CD4-positive, alpha-beta T cell treated with Interleukin-15 for 4 hours (primary cell): ENCODE measurements at places on chromosomes 11 and 22.

- DNase-seq, result no peak
Observed at GRCh38 chr11:1853376-1854131, 670 bp downstream of the LSP1 start.

DNA sequence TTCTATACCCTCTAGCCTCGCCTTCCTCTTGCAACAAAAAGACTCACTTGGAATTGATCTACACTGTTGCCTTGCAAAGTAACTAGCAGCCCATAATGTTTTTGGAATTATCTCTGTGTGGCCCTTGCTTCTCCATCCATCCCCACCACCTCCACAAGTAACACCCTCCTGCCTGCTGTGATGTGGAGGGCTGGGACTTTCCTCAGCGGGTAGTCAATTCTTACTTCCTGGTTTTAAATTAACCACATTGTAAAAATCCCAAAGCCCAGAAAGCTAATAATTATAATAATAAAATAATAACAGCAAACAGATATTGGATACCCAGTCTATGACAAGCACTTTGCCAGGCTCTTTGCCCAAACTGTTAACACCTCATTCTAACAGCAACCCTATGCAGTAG lies 40.8 kb upstream of the GALNT18 start:
- no peak for DNase-seq

- no peak for DNase-seq
Observed at GRCh38 chr22:24834845-24835570, 29.0 kb downstream of the SGSM1 start.

GRCh38 chr11:44005063-44005701 lies 42.6 kb upstream of the ACCSL start:
- DNase-seq, result no peak

DNA sequence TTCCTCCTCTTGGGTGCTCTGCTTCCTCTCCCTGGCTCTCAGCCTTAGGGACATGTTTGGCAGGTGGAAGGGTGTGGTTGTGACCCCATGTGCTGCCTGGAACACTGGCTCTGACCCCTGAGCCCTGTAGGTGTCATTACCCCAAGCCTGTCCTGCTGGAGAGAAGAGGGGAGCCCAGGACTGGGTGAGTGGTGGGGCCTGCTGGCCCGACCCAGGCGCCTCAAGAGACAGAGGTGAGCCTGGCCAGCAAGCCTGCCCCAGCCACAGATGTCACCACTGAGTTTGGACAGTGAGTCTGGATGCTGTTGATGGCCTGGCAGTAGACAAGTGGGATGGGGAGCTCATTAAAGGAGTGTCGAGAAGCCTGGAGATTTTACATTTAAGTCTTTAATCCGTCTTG lies 1112.2 kb downstream of the BRD1 start:
- DNase-seq, result no peak

DNA sequence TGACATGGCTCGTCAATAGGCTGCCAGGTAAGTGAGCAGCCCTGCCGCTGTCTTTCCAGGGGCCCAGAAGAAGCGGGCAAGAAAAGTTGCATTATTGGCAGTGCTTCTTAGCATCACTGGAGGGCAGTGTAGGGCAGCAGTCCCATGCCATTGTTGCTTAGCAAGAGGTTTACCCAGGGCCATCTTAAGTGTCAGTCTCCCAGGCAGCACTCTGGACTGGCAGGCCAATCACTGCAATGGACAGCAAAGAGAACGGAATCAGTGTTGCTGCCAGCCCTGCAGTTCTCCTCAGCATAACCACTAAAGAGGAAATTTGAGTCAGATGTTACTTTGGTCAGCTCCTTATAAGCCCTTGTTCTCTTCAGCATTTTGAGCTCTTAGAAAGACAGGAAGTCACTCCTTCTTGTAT lies 13.4 kb upstream of the GRK2 start:
- no peak for DNase-seq

- DNase-seq, result no peak
Observed at GRCh38 chr11:47991266-47991830, 11.0 kb downstream of the PTPRJ start.

GRCh38 chr11:57144075-57144474 lies 37.7 kb upstream of the LRRC55 start:
- DNase-seq, result no peak

- no peak for DNase-seq
Observed at GRCh38 chr11:48093795-48094642, 113.7 kb downstream of the PTPRJ start.

GRCh38 chr11:9344061-9344680 lies 29.8 kb upstream of the TMEM41B start:
- no peak for DNase-seq

- no peak for DNase-seq
Observed at GRCh38 chr11:11620173-11620920, 1.5 kb downstream of the GALNT18 start.

- no peak for DNase-seq
Observed at GRCh38 chr11:68775951-68776388, 24.6 kb upstream of the TESMIN start.

DNA sequence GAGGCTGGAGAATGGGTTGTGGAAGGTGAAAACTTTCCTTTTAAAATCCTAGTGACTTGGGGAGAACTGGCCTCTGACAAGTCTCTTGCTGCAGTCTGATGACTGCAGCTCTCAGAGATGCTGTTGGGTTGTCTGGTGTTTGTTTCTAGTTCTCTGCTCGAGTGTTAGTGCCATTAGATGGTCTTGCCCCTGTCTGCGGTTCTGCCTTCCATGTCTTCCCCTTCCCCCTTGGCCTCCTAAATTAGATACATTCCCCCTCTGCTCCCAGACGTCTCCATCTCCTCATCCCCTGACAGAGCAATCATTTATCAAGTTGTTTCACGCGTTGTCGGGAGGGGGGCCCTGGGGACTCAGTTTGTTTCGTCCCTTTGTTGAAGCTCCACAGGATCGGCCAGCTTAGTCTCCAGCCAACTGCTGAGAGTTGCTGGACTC lies 67.7 kb downstream of the CECR2 start:
- no peak for DNase-seq

DNA sequence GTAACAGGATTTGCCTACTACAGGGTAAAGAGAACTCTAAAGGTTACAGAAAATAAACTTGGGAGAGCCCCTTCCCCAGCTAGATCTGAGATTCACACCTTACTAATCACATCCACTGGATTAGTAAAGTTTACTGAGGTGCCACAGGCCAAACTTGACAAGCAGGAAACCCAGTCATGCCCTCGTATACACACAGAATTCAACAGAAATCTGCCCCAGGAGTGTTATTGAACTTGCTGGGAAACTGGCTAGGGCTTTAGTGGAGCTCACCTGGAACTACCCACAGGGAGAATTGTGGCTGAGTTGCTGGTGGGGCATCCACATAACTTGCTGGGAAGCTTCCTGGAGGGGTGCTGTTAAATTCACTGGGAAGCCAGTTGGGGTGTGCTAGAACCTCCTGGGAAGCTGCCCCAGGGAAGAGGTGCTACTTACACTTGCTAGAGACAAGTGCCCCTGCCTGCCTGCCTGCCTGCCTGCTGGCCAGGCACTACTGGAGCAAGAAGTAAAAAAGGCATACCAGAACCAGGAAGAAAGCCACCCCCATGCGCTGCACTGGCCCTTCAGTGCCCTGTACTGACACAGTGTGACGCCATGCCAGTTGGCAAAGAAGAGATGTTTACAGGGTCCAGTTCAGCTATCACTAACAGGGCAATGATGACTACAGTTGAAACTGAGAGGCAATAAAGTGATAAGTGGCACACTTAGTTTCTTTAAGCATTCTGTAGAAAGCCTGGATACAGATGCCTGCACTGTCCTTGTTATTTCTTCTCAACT lies 106.5 kb downstream of the ALX4 start:
- DNase-seq, result no peak

DNA sequence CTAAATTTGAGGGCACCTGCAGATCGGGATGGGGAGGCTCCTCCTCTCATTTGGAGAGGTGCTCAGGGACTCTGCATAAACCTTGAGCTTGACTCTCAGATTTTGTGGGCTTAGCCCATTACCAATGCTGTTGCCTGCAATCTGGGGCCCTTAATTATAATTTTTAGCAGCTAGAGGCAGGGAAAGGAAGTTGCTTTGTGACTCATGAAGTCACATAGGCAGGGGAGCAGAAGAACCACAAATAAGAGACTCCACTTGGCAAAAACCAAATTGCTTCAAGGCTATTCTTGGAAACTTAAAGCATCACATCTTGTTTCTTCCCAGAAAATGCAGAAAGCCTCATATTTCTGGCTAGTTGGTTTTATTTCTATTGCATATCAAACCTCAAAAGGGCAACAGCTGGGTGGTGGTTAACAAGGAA lies 46.9 kb downstream of the MICAL2 start:
- peak; percentile 67 for DNase-seq

DNA sequence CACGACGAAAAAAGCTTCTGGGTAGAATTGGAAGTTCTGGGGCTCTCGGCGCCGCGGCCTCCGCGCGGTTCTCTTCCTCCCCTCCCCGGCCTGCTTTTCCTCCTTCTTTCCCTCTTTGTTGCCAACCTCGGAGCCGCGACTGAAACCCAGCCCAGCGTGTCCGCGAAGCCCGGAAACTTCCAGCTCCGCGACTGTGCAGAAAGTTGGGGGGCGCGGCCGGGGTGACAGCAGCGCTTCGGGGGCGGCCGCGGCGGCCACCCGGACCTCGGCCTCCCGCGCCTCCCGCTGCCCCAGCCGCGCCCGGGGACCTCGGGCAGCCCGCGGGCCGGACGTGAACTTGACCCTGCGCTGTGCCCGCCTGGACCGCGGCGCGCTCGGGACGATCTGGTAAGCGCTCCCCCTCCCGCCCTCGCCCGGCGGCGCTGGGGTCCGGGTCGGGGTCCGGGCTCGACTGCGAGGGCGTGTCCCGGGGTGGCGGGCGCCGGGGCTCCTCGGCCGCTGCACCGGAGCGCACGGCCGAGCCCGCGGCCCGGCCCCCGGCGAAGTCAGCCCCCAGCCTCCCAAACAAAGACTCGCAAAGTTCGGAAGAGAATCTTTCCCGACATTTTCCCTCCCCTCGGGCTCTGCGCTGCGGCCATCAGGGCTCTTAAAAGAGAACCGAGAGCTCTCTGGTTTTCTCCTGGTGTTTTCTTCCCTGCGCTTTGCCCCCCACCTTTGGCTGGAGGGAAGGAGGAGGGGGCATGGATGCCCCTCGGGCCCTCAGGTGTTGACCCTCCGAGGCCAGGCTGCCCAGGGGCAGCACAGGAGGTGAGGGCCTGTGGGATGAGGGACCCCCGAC lies 67.9 kb upstream of the WNT7B start:
- no peak for DNase-seq

- DNase-seq, result no peak
Observed at GRCh38 chr11:346529-346928, 22.8 kb upstream of the B4GALNT4 start.

DNA sequence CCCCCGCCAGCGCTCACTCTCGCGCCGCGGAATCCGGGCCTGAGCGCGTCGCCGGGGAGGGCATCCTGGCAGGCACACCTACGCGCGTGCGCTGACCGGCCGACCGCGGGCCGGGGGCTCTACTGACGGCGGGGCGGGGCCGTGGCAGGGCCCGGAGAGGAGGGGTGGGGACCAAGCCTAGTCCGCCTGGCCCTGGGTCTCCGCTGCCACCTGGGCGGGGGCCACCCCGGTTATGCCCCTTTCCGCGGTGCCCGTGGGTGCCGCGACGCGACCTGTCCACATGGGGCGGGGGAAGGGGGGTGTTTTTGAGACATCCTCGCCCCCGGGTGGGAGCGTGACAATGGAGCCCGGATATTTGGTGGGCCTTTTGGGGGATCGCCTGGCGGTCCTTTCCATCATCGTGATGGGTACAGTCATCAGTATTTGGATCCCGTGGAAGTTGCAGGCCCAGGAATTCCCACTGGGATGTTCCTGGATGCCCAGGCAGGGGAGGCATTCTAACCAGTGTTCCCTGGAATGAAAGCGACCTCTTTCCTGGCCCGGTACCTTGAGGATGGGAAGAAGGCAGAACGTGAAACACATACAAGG lies 2.2 kb downstream of the NCAM1 start:
- no peak for DNase-seq

GRCh38 chr11:36211761-36212430 lies 77.3 kb downstream of the COMMD9 start:
- DNase-seq, result no peak

GRCh38 chr11:109853156-109853776 lies 239.9 kb upstream of the ZC3H12C start:
- no peak for DNase-seq

- DNase-seq, result no peak
Observed at GRCh38 chr11:128299132-128299726, 288.1 kb downstream of the ETS1 start.

GRCh38 chr11:102966011-102966410 lies 10.5 kb upstream of the MMP13 start:
- no peak for DNase-seq

DNA sequence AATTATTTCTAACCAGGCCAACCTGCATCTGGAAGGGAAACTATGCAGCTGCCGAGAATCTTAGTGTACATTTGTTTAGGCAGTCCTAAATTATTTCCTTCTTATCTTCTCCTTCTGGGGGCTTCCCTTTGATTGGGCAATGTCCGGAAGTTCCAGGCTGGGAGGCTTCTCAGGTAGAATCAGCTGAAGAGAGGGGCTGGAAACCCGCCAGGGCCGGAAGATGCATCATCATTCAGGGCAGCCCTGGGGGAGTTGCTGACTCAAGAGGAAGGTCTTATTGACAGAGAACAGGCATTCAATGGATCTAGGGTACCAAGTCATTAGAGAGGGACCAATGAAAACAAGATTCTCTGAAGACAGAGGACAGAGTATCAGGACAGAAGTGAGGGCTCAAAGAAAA lies 150.7 kb downstream of the BLID start:
- no peak for DNase-seq

DNA sequence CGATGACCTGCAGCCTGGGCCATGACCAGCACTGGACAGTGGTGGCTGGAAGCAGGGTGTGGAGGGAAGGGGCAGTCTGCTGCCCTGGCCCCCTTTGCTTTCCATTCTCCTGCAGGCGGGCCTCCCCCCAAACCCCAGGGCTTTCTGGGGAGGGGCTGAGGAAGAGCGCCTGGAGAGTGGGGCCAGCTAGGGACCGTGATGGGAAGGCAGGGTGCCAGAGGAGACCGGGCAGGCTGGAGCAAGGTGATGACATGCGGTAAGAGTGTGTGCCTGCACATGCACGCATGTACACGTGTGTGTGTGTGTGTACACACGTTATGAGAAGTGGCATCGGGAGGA lies 7.8 kb downstream of the OAF start:
- DNase-seq, result no peak

DNA sequence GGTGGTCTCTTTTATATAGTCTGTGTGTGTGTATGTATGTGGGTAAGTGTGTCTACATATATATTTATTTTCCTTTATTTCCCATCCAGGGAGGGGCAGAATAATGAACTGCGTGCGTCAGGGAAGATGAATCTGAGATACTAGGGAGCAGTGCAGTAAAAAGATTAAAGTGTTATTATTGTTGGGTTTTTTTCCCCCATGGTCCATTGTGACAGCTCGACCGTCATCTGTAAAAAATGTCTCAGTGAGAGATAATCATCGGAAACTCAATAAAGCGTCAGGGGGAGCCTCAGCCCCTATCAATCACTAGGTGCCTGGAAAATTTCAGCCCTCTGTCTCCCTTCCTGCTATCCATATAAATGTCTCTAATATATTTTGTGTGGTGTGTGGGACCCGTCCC lies 64.6 kb downstream of the CLPB start:
- no peak for DNase-seq

- DNase-seq, result no peak
Observed at GRCh38 chr22:33666961-33667619, 253.2 kb downstream of the LARGE1 start.
